Suprapubic skin (tissue), 4 donors: ENCODE measurements at places on chromosomes 12 and 14.
A peak's percentile ranks its signal among the peaks of the same experiment; 100 is the strongest.

DNA sequence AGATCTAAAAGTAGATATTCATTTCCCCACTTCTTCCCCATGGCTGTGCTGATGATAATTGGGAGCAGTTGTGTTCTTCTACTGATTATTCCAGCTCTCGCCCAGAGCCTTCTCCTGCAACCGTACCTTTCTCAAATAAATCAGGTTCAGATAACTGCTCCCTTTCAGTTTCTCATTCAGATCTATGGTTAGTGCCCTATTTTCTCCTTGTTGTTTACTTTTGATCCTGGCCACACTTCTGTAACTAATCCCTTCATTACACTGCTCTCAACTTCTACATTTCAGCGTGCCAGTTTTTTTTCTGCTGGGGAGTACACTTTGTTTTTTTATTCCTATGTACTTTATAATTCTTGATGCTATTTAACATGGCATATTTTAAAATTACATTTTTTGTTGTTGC, 2.8 kb upstream of the STRAP start:
- no peak for DNase-seq

DNA sequence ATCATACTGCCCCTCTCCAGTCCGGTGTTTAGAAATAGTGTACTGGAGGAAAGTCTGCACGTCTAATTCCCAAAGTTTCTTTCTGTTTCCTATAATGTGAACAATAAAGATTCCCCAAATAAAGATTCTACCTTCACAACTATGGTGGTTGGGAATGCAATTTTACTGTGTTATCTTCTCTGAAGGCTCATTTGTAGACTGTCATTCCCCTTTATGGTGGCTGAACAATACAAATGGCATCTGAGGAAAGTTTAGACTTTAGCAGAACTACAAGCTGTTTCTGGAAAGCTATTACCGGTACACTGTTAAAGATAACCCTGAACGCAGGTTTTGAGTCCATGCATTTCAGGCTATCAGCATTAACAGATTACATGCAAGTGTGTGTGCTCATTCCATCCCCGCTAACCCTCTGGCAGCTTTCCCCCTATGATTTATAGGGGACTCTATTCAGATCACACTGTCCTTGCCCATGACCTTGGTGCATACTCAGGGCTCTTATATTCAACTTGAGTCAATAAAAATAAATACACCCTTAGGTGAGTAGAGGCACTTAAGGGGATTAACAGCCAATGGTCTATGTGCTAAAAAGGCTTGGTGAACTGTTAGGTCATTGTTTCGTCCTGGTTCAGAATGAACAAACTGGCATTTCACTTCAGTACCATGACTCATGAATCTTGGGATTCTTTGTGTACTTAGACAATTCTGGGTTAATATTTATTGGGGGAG, 60.7 kb upstream of the PYGL start:
- no peak for DNase-seq

- DNase-seq, result no peak
Measured at GRCh38 chr14:59308673-59309072, 120.2 kb downstream of the DAAM1 start.

GRCh38 chr12:121428883-121429282, 29.0 kb downstream of the RNF34 start:
- no peak for DNase-seq

- no peak for DNase-seq
Measured at GRCh38 chr12:65492998-65493912, 214.8 kb downstream of the MSRB3 start.

DNA sequence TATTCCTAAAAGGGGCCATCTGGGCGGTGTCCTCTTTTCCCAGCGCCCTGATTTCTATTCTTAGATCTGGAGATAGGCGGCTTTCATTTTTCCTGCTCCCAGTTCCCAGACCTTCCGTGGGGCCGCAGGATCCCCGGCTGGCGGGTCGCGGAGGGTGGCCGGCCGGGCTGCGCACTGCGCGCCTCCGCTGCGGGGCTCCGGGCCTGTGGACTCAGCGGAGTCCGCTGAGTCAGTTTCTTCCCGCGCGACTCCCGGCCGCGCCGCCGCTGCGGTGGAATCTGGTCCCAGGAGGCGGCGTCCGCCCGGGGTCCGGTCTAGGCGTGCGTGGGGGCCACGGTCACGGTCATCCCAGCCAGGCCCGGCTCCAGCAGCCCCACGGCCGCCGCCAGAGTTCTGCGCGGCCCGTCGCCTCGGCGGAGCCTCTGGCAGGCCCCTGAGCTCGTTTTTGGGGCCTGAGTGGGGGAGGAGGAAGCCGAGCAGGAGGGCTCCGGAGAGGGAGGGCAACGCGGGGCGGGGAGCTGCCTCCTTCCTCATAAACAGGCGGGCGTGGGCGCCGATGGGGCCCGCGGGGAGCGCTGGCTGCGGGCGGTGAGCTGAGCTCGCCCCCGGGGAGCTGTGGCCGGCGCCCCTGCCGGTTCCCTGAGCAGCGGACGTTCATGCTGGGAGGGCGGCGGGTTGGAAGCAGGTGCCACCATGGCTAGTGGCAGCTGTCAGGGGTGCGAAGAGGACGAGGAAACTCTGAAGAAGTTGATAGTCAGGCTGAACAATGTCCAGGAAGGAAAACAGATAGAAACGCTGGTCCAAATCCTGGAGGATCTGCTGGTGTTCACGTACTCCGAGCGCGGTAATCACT, at the start of gene LRRK2:
Gene LRRK2, plus strand, starts transcription at position 559 of the 853 bp plus-strand sequence. Its CDS starts 135 bp downstream, at position 694.
- DNase-seq, result peak; percentile 86

DNA sequence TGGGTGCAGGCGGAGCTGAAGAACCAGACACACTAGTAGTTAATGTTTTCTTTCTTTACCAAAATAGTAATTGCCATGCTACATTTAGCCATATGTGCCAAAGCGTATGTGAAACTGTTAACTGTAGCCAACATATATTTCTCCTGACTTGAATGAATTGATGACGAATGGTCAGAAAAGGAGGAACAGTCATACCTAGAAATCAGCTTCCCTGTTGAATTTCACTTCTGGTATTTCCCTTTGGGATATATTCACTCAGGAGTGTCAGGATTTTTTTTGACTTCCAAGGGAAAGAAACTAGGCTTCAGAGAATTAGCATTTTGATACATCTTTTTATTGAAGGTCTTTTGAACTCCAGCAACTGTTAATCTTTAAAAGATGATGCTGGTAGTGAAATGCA, 87.0 kb downstream of the ERC1 start:
- no peak for DNase-seq

- no peak for DNase-seq
Measured at GRCh38 chr12:92503029-92503931, 199.5 kb upstream of the PLEKHG7 start.
